ENCODE measurements at places on chromosomes 5 and 9. TPM values are rescaled to one million over a fixed set of nuclear protein-coding genes. Genes with fewer than 3 reads are reported as not detected.

DNA sequence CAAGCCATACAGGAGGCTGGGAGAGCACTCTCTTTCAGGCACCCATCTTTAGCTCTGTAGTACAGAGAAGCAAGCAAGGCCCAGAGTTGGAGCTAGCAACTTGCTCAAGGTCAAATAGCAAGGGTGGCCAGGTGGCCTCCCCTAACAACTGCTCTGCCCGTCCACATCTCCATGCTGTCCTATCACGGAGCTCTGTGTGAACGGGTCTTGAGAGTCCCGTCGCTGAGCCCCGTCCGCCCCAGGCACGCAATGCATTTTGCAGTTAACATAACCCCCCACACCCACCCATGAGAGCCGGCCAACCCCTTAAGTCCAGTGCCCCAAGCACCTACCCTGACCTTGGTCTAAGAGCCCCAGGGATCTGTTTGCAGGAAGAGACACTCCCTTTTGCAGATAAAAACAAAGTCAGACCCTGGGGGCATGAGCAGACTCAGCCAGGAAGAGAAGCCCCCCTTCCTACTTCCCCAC lies 1.5 kb downstream of the RNF44 start:
- no peak for DNase-seq

GRCh38 chr9:13181652-13182051 lies 97.8 kb downstream of the MPDZ start:
- DNase-seq, result no peak

DNA sequence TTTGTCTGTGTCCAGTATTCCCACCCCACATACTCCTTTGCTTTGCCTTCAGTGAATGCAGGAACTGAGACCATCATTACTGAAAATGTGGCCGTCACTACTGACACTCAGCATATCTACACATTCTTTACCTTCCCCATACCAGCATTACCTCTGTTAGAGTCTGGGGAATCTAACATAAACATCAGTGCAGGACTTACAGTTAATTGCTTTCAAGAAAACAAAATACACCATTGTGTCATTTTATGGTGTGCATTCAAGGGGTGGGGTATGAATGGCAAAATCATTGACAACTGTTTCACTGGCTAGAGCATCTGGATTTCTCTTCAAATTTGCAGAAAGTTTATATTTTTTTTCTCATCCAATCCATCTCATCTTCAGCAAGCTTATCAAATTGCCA lies 731.4 kb upstream of the RIOK2 start:
- no peak for DNase-seq

GRCh38 chr9:136483589-136484152 lies 831 bp upstream of the SEC16A start:
- DNase-seq, result peak; percentile 96

GRCh38 chr9:68991457-68991856 lies 22.5 kb downstream of the PRKACG start:
- no peak for DNase-seq

Gene EGFLAM
- total RNA-seq, result 6.6 TPM

DNA sequence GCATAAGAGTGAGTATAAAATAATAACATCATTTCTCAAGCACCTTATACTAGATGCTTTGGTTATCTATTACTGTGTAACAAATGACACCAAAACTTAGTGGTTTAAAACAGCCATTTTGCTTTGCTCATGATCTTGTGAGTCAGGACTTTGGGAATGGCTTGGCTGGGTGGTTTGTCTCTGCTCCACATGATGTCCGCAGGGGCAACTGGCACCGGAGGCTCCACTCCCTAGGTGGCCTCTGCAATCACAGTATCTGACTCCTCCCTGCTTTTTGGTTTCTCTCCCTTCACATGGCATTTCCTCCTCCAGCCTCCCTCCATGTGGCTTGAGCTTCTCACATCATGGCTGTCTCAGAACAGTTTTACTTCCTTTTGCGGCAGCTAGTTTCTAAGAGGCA lies 259.5 kb downstream of the GAS1 start:
- DNase-seq, result peak; percentile 62

GRCh38 chr5:35374584-35374983 lies 144.3 kb upstream of the PRLR start:
- no peak for DNase-seq

Gene ZNF454
- 2.3 TPM for total RNA-seq

DNA sequence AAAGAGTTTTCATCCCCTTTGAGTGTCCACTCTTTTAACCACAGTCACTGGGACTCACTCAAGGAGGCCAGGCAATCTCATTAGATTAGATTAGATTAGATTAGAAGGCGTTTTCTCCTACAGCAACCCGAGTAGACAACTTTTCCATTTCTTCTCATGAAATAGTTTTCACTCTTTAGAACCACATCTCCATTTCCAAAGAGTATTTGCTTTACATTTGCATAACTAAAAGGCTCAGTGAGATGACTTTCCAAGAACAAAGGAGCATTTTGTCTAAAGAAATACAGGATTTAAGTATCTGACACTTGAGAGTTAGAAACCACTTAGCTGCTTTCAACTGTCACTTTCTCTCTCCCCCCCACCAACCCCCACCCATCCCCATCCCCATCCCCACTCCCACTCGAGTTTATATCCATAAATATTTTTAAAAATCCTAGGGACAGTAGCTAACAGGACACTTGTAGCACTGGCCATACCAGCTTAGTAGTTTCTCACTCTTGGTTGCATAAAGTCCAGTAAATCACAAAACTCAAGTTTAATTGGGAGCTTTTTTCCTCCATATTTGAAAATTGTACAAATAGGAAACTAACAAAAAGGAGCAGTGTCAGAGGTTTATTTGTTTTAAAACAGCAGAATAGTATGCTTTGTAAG lies 2202.9 kb upstream of the WWC1 start:
- DNase-seq, result no peak

- no peak for DNase-seq
Measured at GRCh38 chr5:145246961-145247744, 588.0 kb downstream of the PRELID2 start.

Gene GGTA1
- 12.5 TPM for total RNA-seq

- DNase-seq, result no peak
Measured at GRCh38 chr5:90551376-90551775, 7.2 kb upstream of the ADGRV1 start.

- no peak for DNase-seq
Measured at GRCh38 chr9:98967257-98967656, 23.6 kb downstream of the COL15A1 start.

- DNase-seq, result no peak
Measured at GRCh38 chr9:30172206-30172605, 2212.2 kb upstream of the ACO1 start.

Gene PDZD2
- total RNA-seq, result 10.2 TPM

DNA sequence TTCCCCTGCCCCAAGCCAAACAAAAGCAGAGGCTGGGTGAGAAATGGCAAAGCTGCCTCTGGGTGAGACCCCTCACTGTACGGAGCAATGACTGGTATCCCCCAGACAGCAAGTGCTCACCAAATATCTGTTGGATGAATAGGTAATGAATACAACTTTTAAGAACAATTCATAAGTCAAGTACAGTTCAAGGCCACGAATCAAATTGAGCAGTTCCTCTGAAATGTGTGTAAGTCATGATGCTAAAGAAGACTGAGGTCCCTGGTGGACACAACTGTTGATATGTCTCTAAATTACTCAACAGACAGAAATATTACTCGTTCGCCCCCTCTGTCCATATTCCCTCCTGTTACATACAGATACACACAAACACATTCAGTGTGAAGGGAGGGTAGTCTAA lies 160.7 kb downstream of the GLIS3 start:
- DNase-seq, result peak; percentile 17

DNA sequence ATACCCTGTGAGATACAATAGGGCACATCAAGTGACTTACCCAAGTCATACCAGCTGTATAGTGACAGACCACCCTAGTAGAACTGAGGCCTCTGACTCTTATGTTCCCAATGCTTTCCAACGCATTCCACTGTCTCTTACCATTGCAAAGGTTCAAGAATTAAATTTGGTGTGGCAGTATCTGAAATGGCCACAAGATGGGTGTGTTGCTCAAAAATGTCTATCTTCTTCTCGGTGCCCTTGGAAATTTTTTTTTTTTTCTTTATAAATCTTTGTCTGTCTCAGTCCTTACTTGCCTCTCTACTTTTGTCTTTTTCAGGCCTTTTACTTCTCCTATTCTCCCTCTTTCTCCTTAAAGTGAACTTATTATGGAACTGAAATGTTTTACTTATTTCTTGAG lies 48.4 kb downstream of the GPR21 start:
- DNase-seq, result no peak

DNA sequence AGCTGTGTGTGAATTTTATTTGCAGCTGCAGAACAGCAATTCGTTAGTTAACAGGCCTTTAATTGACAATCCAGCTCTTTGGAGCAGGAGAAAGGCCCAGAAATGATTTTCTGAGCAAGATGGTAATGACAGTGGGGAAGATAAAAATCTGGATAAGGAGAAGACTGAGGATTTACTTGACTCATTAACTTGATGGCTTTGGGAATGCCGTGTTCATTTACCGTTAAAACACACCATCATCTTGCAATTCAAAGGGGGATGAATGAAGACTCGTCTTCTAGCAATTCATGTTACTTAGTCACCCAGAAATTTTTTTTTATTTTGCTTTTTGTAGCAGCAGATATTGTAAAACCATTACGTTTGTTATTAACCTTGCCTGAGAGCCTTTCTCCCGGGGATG lies 52.0 kb downstream of the PTTG1 start:
- DNase-seq, result no peak

DNA sequence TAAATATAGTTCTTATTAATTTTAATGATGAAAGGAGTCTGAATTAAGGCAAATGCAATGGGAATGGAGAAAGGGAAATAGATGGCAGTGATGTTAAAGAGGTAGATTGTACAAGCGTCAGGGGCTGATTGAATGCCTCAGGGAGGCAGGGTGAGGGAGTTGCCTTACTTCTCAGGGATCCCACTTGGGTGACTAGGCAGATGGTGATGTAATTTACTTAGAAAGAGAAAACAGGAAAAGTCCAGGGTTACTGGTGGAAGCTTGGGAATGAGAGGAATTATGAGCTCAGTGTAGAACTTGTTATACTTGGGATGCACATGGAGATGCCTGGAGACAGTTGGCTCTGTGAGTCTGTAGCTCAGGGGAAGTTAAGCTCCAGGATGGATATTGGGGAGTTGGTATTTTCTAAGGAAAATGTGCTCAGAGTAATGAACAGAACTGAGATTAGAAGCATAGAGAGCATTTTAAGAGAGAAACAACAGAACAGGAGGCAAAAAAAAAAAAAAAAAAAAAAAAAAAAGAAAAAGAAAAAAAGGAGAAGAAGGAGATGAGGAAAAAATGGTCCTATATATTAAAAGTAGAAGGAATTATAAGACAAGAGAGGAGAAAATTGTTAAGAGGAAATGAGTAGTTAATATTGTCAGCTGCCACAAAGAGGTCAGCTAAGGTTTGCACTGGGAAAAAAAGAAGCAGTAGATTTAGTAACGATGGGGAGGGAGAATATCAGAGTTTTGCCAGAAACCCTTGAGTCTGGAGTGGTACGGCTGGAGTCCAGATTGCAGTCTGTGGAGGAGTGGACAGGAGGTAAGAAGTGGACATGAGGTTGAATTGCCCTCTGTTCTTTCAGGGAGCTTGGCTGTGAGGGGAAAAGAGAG lies 88.0 kb upstream of the ELL2 start:
- DNase-seq, result no peak

- no peak for DNase-seq
Measured at GRCh38 chr9:71692337-71692736, 76.0 kb downstream of the CEMIP2 start.

Gene EPB41L4A
- 20.3 TPM for total RNA-seq

GRCh38 chr9:90142580-90142979 lies 500.0 kb downstream of the DIRAS2 start:
- no peak for DNase-seq

DNA sequence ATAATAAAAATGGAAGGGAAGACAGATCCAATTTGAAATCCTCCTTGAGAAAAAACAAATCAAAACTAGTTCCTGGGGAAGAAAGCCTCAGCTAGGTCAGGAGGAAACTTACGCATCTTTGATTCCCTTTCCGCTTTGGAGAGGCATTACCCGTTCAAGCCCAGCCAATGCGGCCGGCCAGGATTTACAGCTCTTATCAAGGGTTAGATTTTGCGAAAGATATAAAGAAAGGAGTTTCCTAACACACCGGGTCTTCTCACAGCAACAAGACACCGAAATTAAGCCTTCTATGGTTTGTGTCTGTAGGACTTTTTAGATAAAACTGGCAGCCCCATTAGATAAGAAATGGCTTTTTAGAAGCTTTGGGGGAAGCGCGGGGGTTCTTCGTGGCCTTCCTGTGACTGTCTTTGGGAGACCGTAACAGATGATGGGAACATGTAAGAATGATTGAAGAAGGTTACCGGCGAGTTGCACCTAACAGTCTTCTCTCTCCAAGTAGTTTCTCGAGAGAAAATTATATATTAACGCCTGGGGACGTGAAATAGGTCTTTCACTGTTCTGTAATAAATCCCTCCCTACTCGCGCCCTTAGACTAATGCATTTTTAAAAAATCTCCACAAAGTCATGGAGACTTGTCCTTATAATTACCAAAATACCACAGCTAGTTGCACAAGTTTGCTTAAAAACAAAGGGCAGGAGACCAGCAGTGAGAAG lies 1.3 kb upstream of the ISL1 start:
- no peak for DNase-seq

DNA sequence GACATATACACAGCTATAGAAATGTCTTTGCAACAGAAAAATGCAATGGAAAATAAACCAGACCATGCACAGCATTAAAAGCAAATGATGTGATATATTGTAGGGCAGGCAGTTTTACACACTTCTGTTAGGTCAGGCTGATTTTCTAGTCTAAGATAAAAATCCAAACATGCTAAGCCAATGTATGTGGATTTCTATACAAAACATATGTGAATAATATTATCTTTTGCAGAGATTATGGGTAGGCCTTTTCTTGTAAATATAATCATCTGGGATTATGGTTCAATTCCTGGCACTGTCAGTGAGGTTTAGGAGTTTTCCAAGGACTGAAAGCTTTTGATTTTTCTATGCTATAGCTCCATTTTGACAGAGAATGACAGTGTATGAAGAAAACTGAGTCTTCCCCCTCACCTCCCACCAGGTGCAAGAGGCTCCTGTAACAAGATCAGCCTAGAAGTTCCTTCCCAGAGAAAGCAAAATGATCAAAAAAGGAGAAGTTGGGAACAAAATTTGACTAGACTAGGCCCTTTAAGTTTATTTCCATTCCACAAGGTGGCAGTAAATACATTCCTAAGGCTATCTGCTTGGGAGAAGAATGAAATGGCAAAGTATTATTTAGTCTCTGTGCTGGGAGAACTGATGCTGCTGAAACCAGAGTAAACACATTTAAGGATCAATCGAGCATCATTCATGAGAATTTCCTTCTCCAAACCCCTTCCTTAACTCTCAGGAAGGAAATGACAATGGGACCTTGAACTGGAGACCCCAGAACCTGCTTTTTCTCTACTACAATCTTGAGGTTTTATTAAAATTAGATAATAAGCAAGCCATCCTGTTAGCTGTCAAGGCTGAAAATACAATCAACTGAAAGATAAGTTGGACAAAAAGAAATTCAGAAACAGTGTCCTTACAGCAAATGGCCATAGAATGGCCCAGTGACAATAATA lies 133.0 kb upstream of the TUT7 start:
- DNase-seq, result no peak

DNA sequence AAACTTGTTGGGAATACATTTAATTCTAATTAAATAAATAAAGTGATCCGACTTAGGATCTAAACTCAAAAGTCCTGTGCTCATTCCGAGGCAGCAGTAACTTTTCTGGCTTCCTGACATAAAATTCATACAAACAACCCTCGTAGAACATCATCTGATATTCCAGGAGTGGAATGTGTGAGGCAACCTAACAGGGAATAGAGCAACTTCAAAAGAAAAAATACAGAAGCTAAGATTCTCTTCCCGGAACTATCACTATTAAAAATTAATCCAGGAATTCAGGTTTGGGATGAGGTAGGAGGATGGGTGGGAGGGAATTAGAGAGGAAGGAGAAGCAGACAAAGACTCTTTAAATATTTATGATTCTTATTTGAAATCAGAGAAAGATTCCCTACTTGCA lies 32.9 kb upstream of the TRIO start:
- no peak for DNase-seq

All from esophagus muscularis mucosa (tissue), 4 donors.